ENCODE measurements at places on chromosomes 2 and 18. TPM values are rescaled to one million over a fixed set of nuclear protein-coding genes. Genes with fewer than 3 reads are reported as not detected.

The MAP2 gene
- total RNA-seq: 8.2 TPM

- no peak overlapping the region for H3K27ac ChIP-seq
- no peaks in the 10 kb centered on the region for H3K36me3 ChIP-seq
- no peaks in the 10 kb centered on the region for H3K4me1 ChIP-seq
- H3K4me3 ChIP-seq: no peak overlapping the region
- no peaks in the 10 kb centered on the region for H3K27me3 ChIP-seq
These were observed 17.4 kb downstream of the SLC4A5 start for GRCh38 chr2:74325815-74326214.

GRCh38 chr2:23399674-23400261, 14.8 kb downstream of the KLHL29 start:
- no peaks in the 10 kb centered on the region for H3K4me1 ChIP-seq
- no peak overlapping the region for H3K27ac ChIP-seq
- H3K4me3 ChIP-seq: no peak overlapping the region

GRCh38 chr2:172893111-172893510, 157.5 kb downstream of the RAPGEF4 start:
- no peak for DNase-seq
- H3K4me3 ChIP-seq: no peak overlapping the region
- no peaks in the 10 kb centered on the region for H3K27me3 ChIP-seq
- H3K4me1 ChIP-seq: no peaks in the 10 kb centered on the region

The GKN1 gene
- total RNA-seq: not detected

The GPR45 gene
- not detected for total RNA-seq

The SEPTIN10 gene
- 100 TPM for total RNA-seq

DNA sequence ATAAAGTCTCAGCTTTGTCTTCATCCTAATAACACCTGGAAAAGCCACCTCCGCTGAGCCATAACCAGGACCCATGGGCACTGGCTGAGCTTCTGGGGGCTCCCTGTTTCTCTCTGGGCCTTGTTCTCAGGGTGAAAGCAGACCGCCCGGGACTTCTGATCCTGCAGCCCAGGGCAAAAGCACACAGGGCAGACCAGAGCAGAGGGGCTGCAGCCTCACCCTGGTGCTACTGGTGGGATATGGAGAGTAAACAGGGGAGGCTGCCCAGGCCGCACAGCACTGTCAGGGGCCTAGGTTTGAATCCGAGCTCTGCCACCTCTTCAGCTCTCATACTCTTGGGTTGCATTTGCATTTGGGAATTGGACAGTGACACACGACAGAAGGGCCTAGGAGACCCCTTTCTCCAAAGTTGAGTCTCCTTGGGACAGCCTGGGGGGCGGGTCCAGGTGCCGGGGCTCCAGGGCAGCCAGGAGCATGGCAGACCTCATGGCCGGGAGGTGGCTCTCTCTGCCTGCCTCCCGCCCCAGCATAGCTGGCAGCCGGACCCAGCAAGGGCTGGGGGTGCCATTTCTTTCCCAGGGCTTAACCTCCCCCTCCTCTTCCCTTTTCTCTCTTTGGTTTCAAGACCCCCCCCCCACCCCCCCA, 164.9 kb downstream of the INHBB start:
- H3K4me1 ChIP-seq: peaks cover 7% of the 10 kb centered on the region
- no peaks in the 10 kb centered on the region for H3K27me3 ChIP-seq
- no peak overlapping the region for H3K4me3 ChIP-seq
- no peak for DNase-seq
- H3K27ac ChIP-seq: no peak overlapping the region

GRCh38 chr2:240245706-240246105, 105.2 kb upstream of the OTOS start:
- H3K27me3 ChIP-seq: no peaks in the 10 kb centered on the region
- no peaks in the 10 kb centered on the region for H3K36me3 ChIP-seq
- DNase-seq: no peak
- peak overlapping the region; percentile 66 for H3K27ac ChIP-seq

DNA sequence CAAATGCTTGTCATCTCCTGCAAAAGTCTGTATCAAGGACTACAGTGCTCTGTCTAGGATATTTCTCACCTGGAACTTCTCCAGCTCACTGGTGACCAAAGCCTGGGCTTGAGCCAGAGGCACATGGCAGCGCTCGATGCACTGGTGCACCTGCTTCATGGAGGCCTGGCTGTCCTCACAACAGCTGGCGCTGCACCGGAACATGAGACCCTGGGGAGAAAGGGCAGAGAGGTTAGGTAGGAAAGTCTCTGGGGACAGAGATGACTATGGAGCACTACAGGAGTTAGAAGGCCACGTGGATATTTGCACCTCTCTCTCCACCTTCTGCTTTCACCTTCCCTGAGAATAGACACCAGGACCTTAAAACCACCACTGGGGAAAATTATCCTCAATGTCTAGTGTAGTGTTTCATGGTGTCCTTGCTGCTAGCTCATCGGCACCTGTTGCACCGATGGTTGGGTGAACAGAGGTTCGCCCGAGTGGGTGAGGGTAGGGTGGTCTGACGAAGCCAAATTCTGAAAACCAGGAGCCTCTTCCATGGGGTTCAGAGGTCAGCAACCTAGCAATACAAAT, 1.0 kb downstream of the FAM136A start:
- peak overlapping the region; percentile 96 for H3K27ac ChIP-seq
- H3K4me1 ChIP-seq: peaks cover 7% of the 10 kb centered on the region
- no peak for DNase-seq
- no peaks in the 10 kb centered on the region for H3K36me3 ChIP-seq
- peak overlapping the region; percentile 95 for H3K4me3 ChIP-seq

DNA sequence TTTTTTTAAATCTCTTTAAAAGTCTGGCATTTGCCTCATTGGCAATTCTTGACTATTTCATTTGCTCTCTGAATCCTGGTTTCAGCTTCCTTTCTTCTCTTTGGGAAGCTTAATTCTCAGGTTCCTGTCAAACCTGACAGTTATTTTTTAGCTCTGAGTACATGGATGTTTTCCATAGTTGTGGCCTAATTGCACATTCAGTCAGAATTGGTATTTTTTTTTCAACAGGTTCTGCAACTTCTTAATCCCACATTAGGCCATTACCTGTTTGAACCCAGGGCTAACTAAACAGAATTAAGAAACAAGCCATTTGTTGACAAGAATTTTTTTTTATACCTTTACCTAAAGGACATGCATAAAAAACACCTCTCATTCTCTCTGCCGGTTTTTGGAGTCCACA, 338.8 kb downstream of the SETBP1 start:
- H3K27me3 ChIP-seq: no peaks in the 10 kb centered on the region
- no peak for DNase-seq
- H3K4me3 ChIP-seq: no peak overlapping the region
- no peaks in the 10 kb centered on the region for H3K36me3 ChIP-seq
- H3K4me1 ChIP-seq: no peaks in the 10 kb centered on the region

DNA sequence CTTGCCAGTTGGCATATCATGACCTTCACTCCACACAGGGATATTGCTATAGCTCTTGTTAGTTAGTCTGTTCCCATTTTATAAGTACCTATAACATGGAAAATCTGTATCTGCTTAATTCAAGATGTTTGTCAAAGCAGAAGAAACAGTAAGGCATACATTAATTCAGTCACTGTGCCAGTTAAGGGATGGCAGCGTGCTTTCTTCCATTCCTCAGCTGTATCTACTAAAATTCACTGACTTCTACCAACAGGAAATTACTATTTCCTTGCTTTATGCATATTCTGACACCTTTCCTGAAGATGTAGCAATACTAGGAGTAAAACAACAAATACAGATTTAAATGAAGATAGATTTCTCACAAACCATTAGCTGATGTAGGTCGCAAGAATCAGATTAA, 59.9 kb downstream of the RNF152 start:
- H3K36me3 ChIP-seq: no peaks in the 10 kb centered on the region
- no peak for DNase-seq
- H3K27ac ChIP-seq: no peak overlapping the region
- no peaks in the 10 kb centered on the region for H3K4me1 ChIP-seq
- H3K4me3 ChIP-seq: no peak overlapping the region
- no peaks in the 10 kb centered on the region for H3K27me3 ChIP-seq

GRCh38 chr18:40852406-40852805, 1102.6 kb upstream of the PIK3C3 start:
- no peak for DNase-seq
- no peak overlapping the region for H3K27ac ChIP-seq
- no peaks in the 10 kb centered on the region for H3K4me1 ChIP-seq
- no peaks in the 10 kb centered on the region for H3K36me3 ChIP-seq
- no peak overlapping the region for H3K4me3 ChIP-seq

The TRIP12 gene
- total RNA-seq: 233 TPM

- DNase-seq: peak; percentile 35
- no peaks in the 10 kb centered on the region for H3K36me3 ChIP-seq
- no peaks in the 10 kb centered on the region for H3K4me1 ChIP-seq
These were observed at the start of gene FAM124B for GRCh38 chr2:224401641-224402342. TSS of gene FAM124B (minus strand) at chr2:224402107. CDS start at chr2:224401768, 339 bp downstream.

DNA sequence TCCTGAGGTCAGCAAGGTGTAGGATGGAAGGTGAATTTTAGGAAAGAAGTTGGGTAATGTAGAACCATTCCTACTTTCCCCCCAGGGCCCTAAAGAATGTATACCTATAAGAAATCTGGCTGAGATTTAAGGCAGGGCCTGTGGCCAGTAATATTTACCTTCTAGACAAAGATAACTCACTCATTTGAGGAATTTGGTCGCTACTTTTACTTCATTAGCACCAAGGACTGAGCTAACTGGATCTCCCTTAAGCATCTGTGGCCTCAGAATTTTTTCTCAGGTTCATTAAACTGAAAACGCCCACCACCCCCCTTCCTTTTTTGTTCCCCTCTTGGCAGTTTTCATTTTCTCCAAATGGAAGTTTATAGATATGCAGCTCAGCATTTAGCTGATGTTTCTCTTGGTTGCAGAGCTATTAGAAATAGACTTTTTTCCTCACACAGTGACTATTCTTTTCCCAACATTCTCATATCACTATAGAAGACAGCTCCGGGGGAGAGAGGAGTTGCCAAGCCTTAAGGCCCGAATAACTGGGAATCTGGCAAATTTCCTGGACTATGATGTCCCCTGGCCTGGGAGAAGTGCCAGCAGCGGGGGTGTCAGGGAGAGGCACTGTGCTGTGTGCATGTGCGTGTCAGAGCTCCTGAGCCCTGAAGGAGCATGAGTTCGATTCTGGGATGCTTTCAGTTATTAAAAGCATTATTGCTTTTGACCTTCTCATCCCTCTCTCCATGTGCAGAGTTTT, 310.9 kb downstream of the PRKCE start:
- H3K27ac ChIP-seq: peak overlapping the region; percentile 77
- no peaks in the 10 kb centered on the region for H3K27me3 ChIP-seq
- H3K4me1 ChIP-seq: peaks cover 18% of the 10 kb centered on the region
- H3K36me3 ChIP-seq: no peaks in the 10 kb centered on the region
- no peak for DNase-seq

DNA sequence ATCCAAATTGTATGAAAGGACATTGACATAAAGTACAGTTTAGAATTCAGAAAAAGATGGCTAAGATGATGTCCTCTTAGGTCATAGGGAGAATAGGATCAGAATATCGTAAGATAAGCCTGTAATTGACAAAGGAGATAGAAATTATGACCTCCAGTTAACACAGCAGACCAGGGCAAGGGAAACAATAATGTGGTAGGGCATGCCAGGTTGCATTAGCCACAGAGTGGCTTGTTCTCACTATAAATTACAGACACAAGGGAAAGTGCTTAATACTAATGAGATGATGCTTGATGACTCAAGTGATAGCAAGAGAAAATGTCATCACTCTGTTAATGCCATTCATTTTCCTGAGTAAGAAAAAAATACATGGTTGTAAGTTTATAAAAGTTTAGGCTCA, 48.9 kb upstream of the LRP1B start:
- no peaks in the 10 kb centered on the region for H3K27me3 ChIP-seq
- DNase-seq: no peak
- H3K4me1 ChIP-seq: no peaks in the 10 kb centered on the region
- H3K36me3 ChIP-seq: no peaks in the 10 kb centered on the region

DNA sequence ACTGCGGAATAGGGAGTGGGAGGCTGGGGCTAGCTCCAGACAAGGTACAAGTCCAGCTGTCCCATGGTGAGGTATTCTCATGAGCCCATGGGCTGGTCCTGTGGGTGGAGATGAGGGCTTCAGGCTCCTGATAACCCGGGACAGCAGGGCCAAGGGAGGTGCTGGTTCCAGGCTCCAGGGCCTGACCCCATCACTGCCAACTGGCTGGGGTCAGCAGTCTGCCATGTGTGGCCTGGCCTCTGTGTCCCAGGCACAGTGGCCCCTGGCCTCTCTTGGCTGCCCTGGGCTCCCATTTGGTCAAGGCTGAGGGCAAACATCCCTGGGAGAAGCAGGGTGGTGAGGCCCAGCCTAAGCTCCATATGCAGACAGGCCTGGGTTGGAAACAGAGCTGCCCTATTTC, 966 bp upstream of the OXER1 start:
- no peak overlapping the region for H3K27ac ChIP-seq
- H3K36me3 ChIP-seq: no peaks in the 10 kb centered on the region
- no peaks in the 10 kb centered on the region for H3K27me3 ChIP-seq
- DNase-seq: no peak
- H3K4me3 ChIP-seq: no peak overlapping the region
- no peaks in the 10 kb centered on the region for H3K4me1 ChIP-seq

- no peak for DNase-seq
- H3K27ac ChIP-seq: peak overlapping the region; percentile 99
- H3K4me1 ChIP-seq: peaks cover 11% of the 10 kb centered on the region
- no peaks in the 10 kb centered on the region for H3K27me3 ChIP-seq
- no peak overlapping the region for H3K4me3 ChIP-seq
- no peaks in the 10 kb centered on the region for H3K36me3 ChIP-seq
These were observed 3.6 kb downstream of the ARID5A start for GRCh38 chr2:96540136-96540535.

GRCh38 chr2:73700131-73700611, 37.0 kb downstream of the TPRKB start:
- no peaks in the 10 kb centered on the region for H3K27me3 ChIP-seq
- H3K36me3 ChIP-seq: no peaks in the 10 kb centered on the region
- peaks cover 3% of the 10 kb centered on the region for H3K4me1 ChIP-seq
- H3K27ac ChIP-seq: no peak overlapping the region

The CENPA gene
- 0.64 TPM for total RNA-seq

- no peak overlapping the region for H3K4me3 ChIP-seq
- H3K4me1 ChIP-seq: no peaks in the 10 kb centered on the region
- H3K27me3 ChIP-seq: no peaks in the 10 kb centered on the region
- DNase-seq: no peak
- H3K36me3 ChIP-seq: no peaks in the 10 kb centered on the region
- H3K27ac ChIP-seq: no peak overlapping the region
These were observed 183.9 kb downstream of the RAD51AP2 start for GRCh38 chr2:17334300-17334699.

- H3K36me3 ChIP-seq: no peaks in the 10 kb centered on the region
- DNase-seq: no peak
- H3K4me1 ChIP-seq: no peaks in the 10 kb centered on the region
- H3K4me3 ChIP-seq: no peak overlapping the region
- no peaks in the 10 kb centered on the region for H3K27me3 ChIP-seq
These were observed 12.6 kb upstream of the TTC32 start for GRCh38 chr2:19914266-19914975.

The FAM237A gene
- not detected for total RNA-seq

The GALNT14 gene
- 4.1 TPM for total RNA-seq

DNA sequence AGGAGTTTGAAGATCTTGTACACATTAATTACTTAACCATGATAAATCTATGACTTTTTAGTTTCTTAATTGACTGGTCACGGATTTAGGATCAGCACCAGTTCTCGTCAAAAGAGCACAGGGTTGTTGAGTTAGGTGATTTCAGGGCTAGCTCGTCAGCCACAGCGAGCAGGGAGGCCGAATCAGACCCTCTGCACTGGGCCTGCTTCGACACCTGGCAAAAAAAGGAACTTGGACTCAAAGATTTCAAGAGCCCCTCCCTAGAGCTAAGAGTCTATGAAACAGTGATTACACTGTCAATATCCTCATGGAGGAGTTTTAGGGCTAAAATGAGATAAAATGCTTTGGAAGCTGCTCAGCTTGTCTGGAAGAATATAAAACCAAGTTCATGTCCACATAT, 4.6 kb upstream of the SERTAD2 start:
- no peaks in the 10 kb centered on the region for H3K36me3 ChIP-seq
- H3K27ac ChIP-seq: no peak overlapping the region
- H3K4me3 ChIP-seq: no peak overlapping the region

All from breast epithelium (tissue), 4 donors.